CD4-positive, alpha-beta T cell treated with Interferon alpha-2 for 1 hour (primary cell): ENCODE measurements at places on chromosomes 1 and 21.

- no peak for DNase-seq
Observed at GRCh38 chr1:208300084-208300770, 56.0 kb upstream of the PLXNA2 start.

DNA sequence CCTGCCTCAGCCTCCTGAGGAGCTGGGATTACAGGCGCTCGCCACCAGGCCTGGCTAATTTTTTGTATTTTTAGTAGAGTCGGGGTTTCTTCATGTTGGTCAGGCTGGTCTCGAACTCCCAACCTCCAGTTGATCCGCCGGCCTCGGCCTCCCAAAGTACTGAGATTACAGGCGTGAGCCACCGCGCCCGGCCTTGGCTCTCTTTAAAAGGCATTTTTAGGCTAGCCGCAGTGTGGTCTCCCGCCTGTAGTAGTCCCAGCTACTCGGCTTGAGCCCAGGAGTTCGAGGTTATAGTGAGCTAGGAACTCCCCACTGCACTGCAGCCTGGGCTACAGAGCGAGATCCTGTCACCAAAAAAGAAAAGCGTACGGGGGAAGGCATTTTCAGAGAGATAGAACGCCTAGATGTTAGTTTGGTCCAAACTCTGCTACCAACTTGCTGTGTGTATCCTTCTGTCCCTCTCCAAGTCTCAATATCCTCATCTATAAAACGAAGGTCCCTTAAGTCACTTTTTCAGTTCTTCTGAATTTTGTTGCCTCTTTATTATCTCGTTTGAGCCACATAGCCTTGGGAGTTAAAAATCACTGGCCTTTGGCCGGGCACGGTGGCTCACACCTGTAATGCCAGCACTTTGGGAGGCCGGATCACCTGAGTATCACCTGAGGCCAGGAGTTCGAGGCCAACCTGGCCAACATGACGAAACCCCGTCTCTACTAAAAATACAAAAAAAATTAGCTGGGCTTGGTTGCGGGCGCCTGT, 734 bp downstream of the MED18 start:
- DNase-seq: no peak

DNA sequence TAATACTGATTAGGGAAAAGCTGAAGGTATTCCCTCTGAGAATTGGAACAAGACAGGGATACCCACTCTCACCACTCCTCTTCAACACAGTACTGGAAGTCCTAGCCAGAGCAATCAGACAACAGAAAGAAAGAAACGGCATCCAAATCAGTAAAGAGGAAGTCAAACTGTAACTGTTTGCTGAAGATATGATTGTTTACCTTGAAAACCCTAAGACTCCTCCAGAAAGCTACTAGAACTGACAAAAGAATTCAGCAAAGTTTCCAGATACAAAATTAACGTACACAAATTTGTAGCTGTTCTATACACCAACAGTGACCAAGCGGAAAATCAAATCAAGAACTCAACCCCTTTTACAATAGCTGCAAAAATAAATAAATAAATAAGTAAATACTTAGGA, 78.6 kb downstream of the EXTL2 start:
- no peak for DNase-seq

- no peak for DNase-seq
Observed at GRCh38 chr1:225915538-225915991, 8.5 kb downstream of the PYCR2 start.

GRCh38 chr21:32278518-32279376, at the start of gene MIS18A:
Gene MIS18A (minus strand): TSS chr21:32279049. CDS start chr21:32279014, 35 bp downstream.
- peak; percentile 96 for DNase-seq

GRCh38 chr1:234933475-234933874, 195.2 kb downstream of the TOMM20 start:
- no peak for DNase-seq

- DNase-seq: no peak
Observed at GRCh38 chr1:1781526-1781903, 3.2 kb upstream of the NADK start.

DNA sequence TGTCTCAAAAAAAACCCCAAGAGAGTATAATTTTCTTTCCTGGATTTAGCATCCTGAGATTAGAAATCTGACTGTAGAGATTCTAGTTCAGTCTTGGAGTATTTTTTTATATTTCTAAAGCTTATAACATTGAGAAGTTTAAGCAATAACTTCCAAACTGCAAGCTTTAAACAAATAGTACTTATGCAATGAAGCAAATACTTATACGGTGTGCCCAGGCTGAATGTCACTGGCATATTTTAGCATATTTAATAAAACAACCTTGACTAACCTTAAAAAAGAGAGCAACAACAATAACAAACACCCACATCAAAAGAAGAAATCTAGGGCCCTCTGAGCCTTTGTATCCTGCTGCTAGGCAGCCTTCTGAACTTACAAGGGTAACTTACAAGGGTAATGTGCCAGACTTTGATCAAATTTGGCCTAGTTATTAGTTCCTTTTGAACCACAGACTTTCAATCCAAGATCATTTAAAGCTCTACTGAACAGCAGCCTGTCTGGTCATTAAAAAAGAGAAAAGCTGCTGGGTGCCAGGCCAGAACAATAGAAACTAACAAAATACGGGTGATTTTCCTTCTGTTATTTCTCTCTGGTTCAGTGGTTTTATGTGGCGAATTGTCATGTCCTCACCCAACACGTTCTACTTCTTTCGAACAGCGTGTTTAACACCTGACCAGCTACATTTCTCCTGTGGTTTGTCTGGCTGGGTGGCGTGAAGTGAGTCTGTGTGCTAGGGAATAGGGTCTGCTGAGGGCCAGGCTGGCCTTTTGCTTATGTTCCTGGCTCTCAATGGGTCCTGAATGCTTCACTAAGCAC, 16.2 kb downstream of the MTOR start:
- DNase-seq: peak; percentile 32

- DNase-seq: peak; percentile 77
Observed at GRCh38 chr1:111596499-111596898, 23.1 kb upstream of the RAP1A start.

- no peak for DNase-seq
Observed at GRCh38 chr1:183407961-183408360, 10.2 kb downstream of the NMNAT2 start.

GRCh38 chr1:175984813-175985212, 222.3 kb downstream of the COP1 start:
- DNase-seq: no peak

GRCh38 chr1:182811975-182812722, 22.6 kb downstream of the NPL start:
- no peak for DNase-seq

- no peak for DNase-seq
Observed at GRCh38 chr1:173333581-173333980, 126.5 kb upstream of the TNFSF4 start.

DNA sequence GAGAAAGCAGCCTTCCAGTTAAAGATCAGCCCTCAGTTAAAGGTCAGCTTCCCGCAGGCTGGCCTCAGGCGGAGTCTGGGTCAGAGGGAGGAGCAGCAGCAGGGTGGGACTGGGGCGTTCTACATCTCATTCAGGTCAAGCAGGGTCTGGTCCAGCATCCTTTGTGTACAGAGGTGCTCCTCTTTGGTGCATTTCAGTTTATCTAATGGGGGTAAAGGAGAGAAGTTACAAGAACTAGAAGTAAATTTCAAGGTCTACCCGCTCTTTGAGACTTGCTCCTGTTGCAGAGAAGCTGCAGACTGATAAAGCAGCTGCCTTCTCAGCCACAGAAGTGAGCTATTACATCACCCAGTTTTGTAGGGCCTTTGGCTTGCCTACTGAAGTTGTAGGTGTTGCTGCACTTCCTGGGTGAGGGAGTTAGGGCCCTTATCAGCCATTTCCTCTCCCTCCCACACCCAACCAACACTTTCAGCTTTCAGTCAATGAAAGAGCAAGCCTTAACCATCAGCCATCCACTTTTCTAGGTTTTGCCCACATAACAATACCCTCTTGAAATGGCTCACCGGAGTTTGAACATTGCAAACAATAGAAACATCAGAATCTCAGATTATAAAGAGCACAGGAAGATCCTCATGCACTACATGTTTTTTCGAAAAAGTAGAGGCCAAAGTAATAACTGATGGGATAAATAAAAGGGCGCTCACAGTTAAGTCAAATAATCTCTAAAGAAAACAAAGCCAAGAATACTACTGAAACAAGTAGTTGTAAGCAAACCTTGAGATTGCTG, 2.8 kb upstream of the NUP210L start:
- peak; percentile 86 for DNase-seq
